ENCODE measurements at places on chromosomes 6 and 20.

GRCh38 chr6:41073968-41074691 lies 1.4 kb downstream of the NFYA start:
- peaks cover 28% of the 10 kb centered on the region for H3K36me3 ChIP-seq
- peak overlapping the region; percentile 94 for H3K4me3 ChIP-seq
- DNase-seq, result peak; percentile 16
- no peaks in the 10 kb centered on the region for H3K27me3 ChIP-seq

- DNase-seq, result no peak
- H3K27me3 ChIP-seq, result no peaks in the 10 kb centered on the region
- H3K27ac ChIP-seq, result no peak overlapping the region
- H3K4me1 ChIP-seq, result peaks cover 32% of the 10 kb centered on the region
Measured at GRCh38 chr6:85576476-85576875, 17.2 kb downstream of the SNX14 start.

DNA sequence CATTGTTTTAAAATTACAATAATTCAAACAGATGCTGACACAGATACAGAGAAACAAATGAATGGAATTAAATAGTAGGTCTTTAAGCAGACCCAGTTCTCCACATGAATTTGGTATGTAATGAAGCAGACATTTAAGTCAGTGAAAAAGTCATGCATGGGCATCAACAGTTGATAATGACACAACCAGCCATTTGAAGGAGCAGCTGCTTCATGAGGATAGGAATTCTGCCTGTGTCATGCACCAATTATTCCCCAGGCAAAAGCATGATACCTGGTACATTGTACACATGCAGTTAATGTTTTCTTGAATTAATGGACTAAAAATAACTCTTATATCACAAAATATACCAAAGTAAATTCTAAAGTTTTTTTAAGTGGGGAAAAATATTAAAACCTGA lies 11.2 kb upstream of the HEY2 start:
- DNase-seq, result no peak
- H3K4me3 ChIP-seq, result no peak overlapping the region
- no peaks in the 10 kb centered on the region for H3K36me3 ChIP-seq
- H3K27me3 ChIP-seq, result peaks cover 51% of the 10 kb centered on the region
- H3K27ac ChIP-seq, result no peak overlapping the region
- H3K4me1 ChIP-seq, result no peaks in the 10 kb centered on the region

- DNase-seq, result no peak
- no peaks in the 10 kb centered on the region for H3K4me1 ChIP-seq
- no peak overlapping the region for H3K4me3 ChIP-seq
- no peaks in the 10 kb centered on the region for H3K36me3 ChIP-seq
- H3K27me3 ChIP-seq, result no peaks in the 10 kb centered on the region
Measured at GRCh38 chr6:130943738-130944137, 116.5 kb downstream of the SMLR1 start.

DNA sequence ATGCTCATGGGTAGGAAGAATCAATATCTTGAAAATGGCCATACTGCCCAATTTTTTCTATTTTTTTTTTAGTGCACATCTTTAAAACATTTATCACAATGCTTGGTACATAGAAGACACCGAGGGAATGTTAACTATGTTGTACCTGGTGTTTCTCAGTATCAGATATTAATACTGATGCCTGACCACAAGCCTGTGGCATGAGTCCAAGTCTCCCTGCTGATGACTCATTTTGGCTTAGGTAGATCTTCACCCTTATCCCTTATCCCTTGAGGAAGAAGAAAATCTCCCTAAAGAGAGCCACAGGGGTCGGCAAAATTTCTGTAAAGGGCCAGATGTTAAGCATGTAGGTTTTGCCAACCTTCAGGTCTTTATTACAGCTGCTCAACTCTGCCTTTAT lies 14.5 kb downstream of the CD109 start:
- no peak overlapping the region for H3K27ac ChIP-seq
- DNase-seq, result no peak
- H3K27me3 ChIP-seq, result peaks cover 21% of the 10 kb centered on the region
- H3K4me3 ChIP-seq, result no peak overlapping the region
- no peaks in the 10 kb centered on the region for H3K36me3 ChIP-seq

- H3K27ac ChIP-seq, result no peak overlapping the region
- H3K4me3 ChIP-seq, result no peak overlapping the region
- no peaks in the 10 kb centered on the region for H3K4me1 ChIP-seq
Measured at GRCh38 chr6:80733641-80734040, 627.2 kb downstream of the BCKDHB start.

GRCh38 chr20:17227219-17227575 lies 357 bp downstream of the PCSK2 start:
- DNase-seq, result no peak
- no peak overlapping the region for H3K27ac ChIP-seq
- peaks cover 66% of the 10 kb centered on the region for H3K27me3 ChIP-seq
- no peaks in the 10 kb centered on the region for H3K4me1 ChIP-seq

- no peaks in the 10 kb centered on the region for H3K36me3 ChIP-seq
- DNase-seq, result no peak
- H3K27ac ChIP-seq, result no peak overlapping the region
- no peaks in the 10 kb centered on the region for H3K4me1 ChIP-seq
- no peak overlapping the region for H3K4me3 ChIP-seq
- peaks cover 16% of the 10 kb centered on the region for H3K27me3 ChIP-seq
Measured at GRCh38 chr6:168029459-168030217, 32.2 kb downstream of the KIF25 start.

All from effector memory CD8-positive, alpha-beta T cell (primary cell).